ENCODE measurements at places on chromosomes 7 and 10. TPM values are rescaled to one million over a fixed set of nuclear protein-coding genes. Genes with fewer than 3 reads are reported as not detected.

VIPR2 gene
- 0.39 TPM for polyA plus RNA-seq

TAS2R16 gene
- not detected for polyA plus RNA-seq

ATG9B gene
- 36.0 TPM for polyA plus RNA-seq

CALCR gene
- 0.01 TPM for polyA plus RNA-seq

POLR3A gene
- 3.6 TPM for polyA plus RNA-seq

NEBL gene
- polyA plus RNA-seq = 13.3 TPM

NPY4R gene
- polyA plus RNA-seq = 0.10 TPM

RADIL gene
- 0.93 TPM for polyA plus RNA-seq

SRRM3 gene
- polyA plus RNA-seq = 23.6 TPM

LRRN3 gene
- polyA plus RNA-seq = 0.12 TPM

PNLIPRP3 gene
- 7.9 TPM for polyA plus RNA-seq

CPA2 gene
- 0.14 TPM for polyA plus RNA-seq

OPALIN gene
- not detected for polyA plus RNA-seq

TMEM248 gene
- polyA plus RNA-seq = 23.5 TPM

RBP3 gene
- not detected for polyA plus RNA-seq

TRUB1 gene
- 4.0 TPM for polyA plus RNA-seq

CPEB3 gene
- polyA plus RNA-seq = 2.3 TPM

GPR26 gene
- not detected for polyA plus RNA-seq

NAT16 gene
- polyA plus RNA-seq = not detected

FRMD4A gene
- polyA plus RNA-seq = 9.3 TPM

TMEM168 gene
- polyA plus RNA-seq = 5.2 TPM

ALOX5 gene
- 8.3 TPM for polyA plus RNA-seq

BHLHA15 gene
- polyA plus RNA-seq = 0.80 TPM

MBL2 gene
- not detected for polyA plus RNA-seq

MYH16 gene
- not detected for polyA plus RNA-seq

TFEC gene
- 0.16 TPM for polyA plus RNA-seq

RNF133 gene
- not detected for polyA plus RNA-seq

CPXM2 gene
- polyA plus RNA-seq = 4.2 TPM

PLXDC2 gene
- 13.0 TPM for polyA plus RNA-seq
